ENCODE measurements at places on chromosomes 12 and 14.

- DNase-seq: no peak
These were observed 115.7 kb downstream of the RFLNA start for GRCh38 chr12:124410354-124411175.

GRCh38 chr12:55681142-55682077, 26.3 kb downstream of the ITGA7 start:
- peak; percentile 55 for DNase-seq

GRCh38 chr12:104974626-104975290, 11.4 kb upstream of the NOPCHAP1 start:
- DNase-seq: no peak

DNA sequence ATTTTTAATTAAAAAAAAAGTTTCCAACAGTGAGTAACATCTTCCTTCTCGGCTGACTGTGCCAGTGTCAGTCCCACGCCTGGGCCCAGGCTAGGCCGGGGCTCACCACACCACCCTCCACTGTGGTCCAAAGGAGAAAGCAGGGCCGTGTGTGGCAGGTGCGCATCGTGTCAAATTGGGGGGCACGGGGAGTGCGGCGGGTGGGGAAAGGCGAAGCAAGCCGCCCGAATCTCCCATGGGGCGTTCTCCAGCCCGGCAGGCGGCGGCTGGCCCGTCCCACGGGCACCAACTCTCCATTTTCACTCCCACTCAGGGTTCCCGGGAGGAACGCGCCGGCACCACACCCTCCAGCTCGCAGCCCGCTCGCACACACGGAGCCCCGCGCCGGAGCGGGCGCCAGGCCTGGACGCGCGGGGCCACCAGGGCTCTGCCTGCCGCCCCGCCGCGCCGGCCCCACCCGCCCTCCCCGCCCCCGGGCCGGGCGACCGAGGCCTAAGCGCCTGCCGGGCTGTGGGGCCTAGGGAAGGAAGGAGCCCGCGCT, 604 bp downstream of the EEA1 start:
- DNase-seq: peak; percentile 39

DNA sequence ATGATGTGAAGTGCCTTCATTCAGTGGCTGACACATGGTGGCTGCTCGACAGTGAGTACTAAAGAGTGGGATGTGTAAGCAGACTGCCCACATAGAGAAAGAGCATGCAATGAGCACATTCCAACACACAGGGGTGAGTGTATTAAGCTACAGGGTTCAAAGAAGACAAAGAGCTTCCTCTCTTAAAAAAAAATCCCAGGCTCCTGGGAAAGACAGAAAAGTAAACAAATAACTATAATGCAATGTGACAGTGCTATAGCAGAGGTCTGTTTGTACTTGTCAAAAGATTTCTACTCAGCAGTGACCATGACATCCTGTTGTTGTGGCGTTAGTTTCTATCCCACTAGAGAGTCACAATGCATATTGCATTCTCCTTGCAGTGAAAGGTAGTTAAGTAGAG, 12.4 kb upstream of the PCNX1 start:
- no peak for DNase-seq

DNA sequence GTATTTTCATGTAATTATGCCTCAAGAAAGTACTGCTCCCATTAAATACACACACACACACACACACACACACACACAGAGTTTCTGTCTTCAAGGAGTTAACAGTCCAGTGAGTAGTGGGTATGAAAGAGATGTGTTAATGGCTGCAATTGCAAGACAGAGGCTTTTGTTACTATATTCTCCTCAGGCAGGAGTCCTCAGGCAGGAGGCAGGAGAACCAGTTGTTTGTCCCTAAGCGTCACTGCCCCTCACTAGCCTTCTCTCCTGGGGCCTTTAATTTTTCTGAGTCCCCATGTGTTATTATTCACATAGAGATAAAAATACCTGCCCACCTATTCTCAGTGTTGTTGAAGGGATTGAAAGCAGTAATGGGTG, 31.2 kb downstream of the DAD1 start:
- DNase-seq: no peak

DNA sequence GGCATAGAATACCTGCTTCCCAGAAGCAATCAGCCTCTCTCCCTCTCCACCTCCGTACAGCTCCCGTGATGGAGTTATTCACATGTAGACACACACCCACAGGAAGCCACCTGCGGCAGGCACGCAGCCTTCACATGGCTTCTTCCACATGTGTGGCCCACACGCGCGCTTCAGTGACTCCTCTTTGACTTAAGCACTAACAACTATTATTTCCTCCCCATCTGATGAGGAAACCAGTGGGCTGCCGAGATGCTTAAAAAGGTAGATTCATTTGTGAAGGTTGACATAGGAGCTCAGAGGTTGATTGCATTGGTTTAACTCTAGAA, 69.3 kb downstream of the PRMT8 start:
- DNase-seq: no peak

DNA sequence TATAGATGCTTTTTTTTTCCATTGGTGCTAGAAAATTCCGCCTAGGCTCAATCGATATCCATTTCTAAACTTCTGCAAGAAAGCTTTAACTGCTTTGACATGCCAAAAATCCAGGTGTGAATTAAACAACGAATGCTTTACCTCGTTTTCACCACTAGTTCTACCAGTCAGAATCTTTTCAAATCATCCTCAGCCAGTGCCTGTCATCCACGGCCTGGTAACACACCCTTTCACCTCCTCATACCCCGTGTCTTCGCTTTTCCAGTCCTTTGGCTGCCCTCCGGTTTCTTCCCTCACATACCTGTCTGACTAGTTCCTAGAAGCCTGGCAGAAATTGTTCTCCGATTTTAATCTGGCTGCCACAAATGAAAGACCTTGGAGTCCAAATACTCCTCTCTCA, 1.4 kb upstream of the PHC1 start:
- DNase-seq: peak; percentile 82

DNA sequence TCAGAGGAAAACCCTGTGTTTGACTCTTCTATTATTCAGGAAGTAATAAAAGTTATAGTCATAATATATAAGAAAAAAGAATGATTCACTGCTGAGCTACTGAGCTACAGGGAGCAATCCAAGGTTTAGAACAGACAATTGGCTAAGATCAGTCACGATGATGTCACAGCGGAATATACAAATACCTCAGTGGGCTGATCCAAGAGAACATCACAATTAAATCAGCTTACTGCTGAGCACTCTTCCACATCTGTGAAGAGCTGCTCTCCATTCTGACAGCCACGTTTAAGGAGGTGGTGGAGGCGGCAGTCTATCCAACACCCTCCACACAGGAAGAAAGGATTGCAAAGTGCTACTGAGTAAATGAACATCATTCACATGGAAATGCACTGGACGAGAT, 271.0 kb downstream of the APAF1 start:
- DNase-seq: no peak

GRCh38 chr12:58034712-58035111, 93.3 kb downstream of the ATP23 start:
- DNase-seq: no peak

DNA sequence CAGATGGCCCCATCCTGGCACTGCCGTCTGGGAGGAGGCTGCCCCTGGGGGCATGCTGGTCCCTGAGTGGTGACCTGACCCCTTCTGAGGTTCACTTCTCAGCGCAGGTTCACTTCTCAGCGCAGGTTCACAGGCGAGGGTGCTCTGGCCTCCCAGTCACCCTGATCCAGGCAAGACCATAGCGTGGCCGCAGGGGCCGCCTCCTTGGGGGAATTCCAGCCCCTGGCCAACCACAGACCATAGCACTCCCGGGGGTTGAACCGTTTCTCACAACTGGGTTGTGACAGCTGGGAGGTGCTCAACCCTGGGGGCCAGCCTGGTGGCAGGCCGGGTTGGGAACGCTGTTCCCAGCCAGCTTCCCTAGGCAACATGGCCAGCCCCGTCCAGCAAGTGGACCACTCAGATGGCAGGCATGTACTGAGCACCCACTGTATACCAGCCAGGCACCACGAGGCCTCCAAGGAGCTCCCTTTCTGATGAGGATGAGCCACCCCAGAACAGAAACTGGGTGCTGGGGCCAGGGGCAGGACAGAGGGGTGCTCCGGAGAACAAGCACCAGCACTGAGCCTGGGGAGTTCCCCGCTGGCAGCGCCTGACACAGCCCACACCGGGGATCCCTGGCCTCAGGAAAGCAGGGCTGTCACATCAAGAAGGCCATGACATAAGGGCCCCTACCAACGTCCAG, 28.3 kb upstream of the ZFP36L1 start:
- DNase-seq: no peak

DNA sequence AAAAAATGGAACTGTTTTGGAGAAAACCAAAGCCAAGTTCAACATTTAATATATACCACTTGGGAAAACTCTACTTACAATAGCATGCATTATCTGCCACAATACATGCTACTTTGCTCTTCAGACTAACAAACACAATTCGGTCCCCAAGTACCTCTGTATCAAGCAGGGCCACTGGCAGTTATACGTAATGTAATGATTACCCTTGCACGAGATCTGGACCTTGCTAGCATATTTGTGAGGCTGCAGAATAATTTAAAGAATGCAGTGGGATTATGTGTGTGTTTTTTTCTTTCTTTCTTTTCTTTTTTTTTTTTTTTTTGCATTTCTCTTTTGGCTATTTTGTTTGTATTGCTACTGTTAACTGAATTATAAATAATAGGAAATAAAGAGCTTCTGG, 22.8 kb upstream of the PYGL start:
- DNase-seq: no peak

GRCh38 chr14:32200368-32201192, 1.3 kb upstream of the RNU6-7 start:
- DNase-seq: no peak
